ENCODE measurements at places on chromosomes 2 and 18. TPM values are rescaled to one million over a fixed set of nuclear protein-coding genes. Genes with fewer than 3 reads are reported as not detected.

DNA sequence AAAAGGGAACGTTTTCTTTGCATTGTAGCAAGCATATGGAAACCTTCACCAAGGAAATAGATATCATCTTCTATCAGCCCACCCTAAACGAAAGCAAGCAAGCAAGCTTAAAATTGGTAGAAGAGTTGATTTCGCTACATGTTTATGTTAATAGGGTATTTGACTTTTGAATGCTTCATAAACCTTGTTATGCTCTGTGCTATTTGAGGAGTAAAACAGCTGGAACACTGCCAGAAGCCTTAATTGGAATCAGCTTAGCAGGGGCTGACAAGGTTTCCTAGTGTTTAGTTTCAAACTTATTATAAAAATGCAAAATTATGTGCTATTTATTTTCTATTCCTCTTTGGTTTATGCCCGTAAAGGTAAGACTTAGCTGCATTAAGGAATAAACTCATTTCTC is 70.6 kb upstream of the LINC00305 start:
- DNase-seq, result no peak

GRCh38 chr2:100856732-100857131 is 36.8 kb downstream of the NPAS2 start:
- no peak for DNase-seq

- DNase-seq, result no peak
Observed at GRCh38 chr2:154697418-154698252, 860 bp upstream of the KCNJ3 start.

DNA sequence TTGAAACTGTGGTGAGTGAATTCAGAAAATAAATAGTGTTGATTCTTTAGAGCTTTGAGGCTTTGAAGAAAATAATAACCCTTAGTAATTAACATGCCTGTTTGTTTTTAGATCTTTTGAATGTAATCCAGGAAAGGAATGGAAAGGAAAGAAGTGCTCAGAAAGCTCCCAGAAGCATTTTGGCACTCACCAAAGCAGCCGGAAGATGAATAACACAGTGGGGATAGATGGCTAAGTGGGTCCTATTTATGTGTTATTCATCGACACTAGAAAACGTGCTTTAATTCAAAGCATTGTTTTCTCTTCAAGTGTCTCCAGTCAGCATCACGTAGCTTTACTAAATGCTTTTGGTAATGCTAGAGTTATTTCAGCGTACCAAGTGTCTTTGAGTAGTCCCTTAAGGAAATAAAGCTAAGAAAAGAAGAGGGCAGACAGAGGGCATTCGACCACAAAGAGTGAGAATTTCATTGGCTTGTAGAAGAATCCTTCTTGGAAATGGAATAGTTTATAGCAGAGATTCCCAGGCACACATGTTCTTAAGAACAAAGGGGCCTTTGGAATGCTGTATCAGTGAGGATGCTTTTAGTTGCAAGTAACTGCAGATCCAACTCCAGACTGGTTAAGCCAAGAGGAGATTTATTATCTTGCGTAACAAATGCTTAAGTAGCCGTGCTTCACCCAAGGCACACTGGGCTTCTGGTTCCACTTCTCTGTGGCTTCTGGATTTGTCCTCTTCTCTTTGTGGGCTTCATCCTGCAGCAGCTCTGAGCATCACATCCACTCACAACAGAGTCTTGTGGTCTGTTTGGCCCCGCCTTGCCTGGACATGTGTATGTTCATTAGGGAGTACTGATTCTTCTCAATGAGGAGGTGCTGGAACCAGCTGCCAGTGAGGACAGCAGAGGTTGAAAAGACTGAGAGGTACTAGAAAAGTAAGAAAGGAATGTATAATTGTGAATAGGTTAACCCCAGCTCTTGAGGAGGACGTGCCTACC is 63.6 kb upstream of the LTBP1 start:
- DNase-seq, result no peak

DNA sequence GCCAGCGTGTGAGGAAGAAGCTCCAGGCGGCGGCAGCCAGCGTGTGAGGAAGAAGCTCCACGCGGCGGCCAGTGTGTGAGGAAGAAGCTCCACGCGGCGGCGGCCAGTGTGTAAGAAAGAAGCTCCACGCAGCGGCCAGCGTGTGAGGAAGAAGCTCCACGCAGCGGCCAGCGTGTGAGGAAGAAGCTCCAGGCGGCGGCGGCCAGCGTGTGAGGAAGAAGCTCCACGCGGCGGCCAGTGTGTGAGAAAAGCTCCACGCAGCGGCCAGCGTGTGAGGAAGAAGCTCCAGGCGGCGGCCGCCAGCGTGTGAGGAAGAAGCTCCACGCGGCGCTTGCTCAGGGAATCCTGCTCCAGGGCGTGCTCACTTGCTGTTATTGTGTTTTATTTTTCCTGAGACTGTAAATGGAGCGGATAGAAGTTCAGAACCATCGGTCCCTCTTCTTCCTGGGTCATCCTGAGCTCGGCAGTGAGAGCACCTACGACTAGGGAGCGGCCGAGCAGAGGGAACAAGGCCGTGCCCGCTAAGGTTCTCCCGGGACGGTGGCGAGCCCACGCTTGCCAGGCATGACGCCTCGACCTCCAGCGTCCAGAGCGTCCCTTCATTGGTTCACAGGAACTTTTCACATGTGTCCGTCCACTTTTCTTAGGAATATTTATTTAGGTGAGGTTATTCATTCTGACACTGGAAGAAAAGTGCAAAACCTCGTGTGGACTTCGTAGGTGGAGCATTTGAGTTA is 94.2 kb downstream of the TMEM18 start:
- DNase-seq, result no peak

GRCh38 chr2:135685361-135685760 is 56.3 kb upstream of the UBXN4 start:
- no peak for DNase-seq

GRCh38 chr2:28085201-28085600 is 194.7 kb downstream of the BABAM2 start:
- no peak for DNase-seq

DNA sequence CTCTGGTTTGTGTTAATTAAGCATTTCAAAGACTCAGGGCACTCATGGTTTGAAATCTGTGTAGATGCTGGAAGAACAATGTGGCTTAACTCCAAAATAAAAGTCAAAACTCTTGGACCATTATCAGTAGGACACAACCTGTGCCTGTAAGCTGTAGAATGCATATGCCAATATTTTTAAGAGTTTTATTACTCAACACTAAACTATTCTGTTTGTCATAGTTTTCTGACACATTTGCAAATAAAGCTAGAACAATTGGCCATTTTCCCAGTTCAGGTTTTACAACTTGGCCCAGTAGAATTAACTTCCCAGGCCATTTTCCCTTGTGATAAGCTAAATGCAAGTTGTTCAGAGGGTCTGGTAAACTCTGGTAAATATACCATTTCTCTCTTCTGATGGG is 713.1 kb downstream of the CBLN2 start:
- no peak for DNase-seq

DNA sequence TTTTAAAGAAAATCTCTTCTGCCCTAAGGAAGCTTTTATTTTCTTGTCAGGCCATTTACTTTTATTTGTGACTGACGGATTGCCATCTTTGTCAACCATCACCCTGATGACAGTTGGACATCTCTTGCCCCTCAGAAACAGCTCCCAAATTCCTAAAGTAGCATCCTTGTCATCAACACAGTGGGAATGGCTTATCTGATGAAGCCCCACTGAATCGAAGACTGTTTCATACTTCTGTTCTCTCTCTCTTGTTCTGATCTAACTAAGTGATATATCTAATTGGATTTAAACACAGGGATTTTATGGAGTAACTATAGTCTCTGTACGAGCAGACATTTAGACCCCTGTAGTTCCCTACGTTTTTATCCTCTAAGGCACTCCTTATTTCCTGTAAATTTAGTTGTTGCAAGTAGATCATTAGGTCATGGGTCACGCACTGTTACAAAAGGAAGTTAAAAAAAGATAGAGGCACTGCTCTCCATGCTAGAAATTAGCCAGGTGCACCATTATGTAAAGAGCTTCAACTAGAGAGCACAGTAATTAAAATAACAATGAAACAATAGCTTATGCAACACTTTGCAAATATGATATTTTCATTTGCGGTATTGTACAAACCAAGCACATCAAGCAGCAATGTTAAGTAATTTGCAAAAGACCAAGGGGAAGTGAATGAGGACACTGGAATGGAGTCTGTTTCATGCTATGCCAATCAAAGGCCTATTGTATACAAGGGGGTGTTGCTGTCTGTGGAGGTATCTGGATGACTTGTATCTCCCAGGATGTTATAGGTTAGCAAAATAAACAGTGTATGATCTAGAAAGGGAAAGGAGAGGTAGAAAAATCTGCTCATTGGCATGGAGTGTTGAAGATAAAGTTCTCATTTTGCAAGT is 284.7 kb downstream of the LRRTM1 start:
- no peak for DNase-seq

DNA sequence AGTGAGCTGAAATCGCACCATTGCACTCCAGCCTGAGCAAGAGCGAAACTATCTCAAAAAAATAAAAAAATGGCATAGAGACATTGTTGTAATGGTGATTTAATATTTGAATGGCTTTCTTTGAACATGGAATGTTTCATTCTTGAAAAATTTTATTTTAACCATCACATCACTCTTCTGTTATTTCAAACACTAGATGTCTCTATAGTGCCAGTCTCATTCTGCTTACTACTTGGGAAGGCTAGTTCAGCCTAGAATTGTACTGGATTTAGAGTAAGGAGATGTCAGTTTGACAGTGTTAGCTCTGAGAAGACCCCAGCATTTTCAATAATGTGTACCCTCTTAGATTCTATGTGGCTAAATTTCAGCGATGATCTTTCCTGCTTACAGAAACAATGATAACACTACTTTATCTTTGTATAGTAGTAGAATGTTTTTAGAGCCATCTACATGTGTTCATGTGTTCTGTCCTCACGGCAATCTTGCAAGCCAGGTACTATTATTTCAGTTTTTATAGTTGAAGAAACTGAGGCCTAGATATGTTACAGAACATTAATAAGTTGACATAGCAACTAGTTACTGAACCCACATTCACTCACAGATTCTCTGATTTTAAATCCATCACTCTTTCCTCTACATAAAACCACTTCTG is 142.9 kb upstream of the ZSWIM2 start:
- no peak for DNase-seq

DNA sequence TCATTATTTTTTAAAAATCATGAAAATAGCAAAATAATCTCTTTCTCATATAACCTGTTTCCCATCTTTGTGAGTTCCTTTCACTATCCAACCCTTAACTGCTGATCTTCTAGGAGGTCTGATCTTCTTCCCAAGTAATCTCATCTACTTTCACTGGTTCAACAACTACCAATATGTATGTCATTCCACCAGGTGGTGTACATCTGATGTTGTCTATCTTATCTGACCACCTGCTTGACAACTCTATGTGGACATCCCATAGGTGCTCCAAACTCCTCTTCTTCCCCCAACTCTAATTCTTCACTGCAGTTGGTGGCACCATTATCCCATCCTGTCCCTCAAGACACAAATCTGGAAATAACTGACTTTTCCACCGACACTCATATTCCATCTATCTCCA is 62.5 kb downstream of the FAM228A start:
- no peak for DNase-seq

DNA sequence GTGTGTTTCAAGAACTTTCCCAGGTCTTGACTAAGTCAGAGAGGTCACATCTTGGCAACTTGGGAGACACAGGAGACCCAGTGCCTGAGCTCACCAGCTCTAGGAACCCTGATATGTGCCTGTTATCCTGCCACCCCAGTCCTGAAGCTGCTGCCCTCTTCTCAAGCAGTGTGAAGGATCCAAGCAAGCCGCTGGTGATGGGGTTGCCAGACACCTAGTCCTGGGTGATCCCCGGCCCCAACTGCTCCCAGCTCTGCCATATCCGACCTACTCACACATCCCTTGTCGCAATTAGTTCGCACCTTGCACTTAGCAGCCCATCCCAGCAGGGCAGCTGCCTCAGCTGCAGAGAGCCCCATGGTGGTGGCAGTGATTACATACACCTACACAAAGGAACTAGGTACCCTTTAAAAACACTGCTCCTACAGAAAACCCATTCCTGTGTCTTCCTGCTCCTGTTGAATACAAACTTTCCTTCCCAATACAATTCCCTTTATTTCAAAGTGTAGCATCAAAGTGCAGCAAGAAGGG is 247.2 kb upstream of the RAB12 start:
- DNase-seq, result no peak

GRCh38 chr2:58540681-58541080 is 299.6 kb upstream of the FANCL start:
- no peak for DNase-seq

- DNase-seq, result peak; percentile 45
Observed at GRCh38 chr2:69013142-69013839, at the start of gene ANTXR1. Gene ANTXR1 (plus strand): TSS chr2:69013179. CDS start chr2:69013500, 321 bp downstream.

DNA sequence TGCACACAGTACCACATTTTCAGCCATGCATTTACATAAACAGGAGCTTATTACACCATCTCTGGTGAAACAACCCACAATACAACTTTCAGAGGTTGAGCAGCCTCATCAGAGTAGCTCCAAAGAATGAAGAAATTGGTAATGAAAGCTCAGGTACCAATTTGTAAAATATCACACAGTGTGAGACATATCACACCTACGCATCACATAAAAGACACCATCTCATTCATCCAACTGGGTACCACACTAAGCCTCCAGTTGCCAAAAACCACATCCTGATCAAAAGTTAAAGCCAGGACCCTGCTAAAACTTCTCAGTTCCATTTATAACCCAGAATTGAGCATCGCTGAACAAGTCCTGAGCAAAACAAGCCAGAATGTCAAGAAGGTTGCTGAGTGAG is 4.6 kb downstream of the TMEM163 start:
- peak; percentile 10 for DNase-seq

- no peak for DNase-seq
Observed at GRCh38 chr2:234305846-234306245, 191.0 kb downstream of the ARL4C start.

- no peak for DNase-seq
Observed at GRCh38 chr18:9365406-9365805, 30.8 kb downstream of the TWSG1 start.

DNA sequence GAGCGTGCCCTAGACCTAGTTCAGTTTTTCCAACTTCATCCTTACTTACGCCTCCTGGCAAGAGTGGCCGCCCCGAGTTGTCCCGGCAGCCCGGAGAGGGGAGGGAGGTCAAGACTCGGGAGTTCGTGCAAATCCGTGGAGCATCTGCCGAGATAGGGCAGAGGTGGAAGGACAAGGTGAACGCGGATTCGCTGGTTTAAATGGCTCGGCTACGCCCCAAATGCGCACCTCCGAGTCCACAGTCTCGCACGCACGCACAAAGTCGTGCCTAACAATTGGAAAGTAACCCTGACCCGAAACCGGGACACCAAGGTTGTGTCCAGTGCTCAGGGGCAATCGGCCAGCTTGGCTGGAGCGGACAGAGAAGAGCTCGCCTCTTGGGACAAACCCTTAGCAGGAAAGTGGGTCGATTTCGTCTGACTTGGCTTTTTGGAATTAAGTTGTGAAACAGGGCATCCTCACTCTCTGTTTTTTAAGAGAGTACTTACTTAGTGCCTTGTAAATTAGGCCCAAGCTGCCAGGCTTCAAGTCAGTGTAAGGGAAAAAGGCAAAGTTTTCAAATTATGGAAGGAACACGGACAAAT is 726 bp upstream of the SS18 start:
- DNase-seq, result no peak

GRCh38 chr2:23457990-23458682 is 73.2 kb downstream of the KLHL29 start:
- no peak for DNase-seq

- no peak for DNase-seq
Observed at GRCh38 chr2:209145941-209146681, 277.7 kb upstream of the MAP2 start.

- no peak for DNase-seq
Observed at GRCh38 chr2:186842373-186842772, 6.6 kb downstream of the ZSWIM2 start.

The PRSS56 gene
- not detected for total RNA-seq

The AOX1 gene
- total RNA-seq, result 0.82 TPM

The ST8SIA5 gene
- total RNA-seq, result not detected

The UGT1A10 gene
- total RNA-seq, result not detected

The SLC9A4 gene
- 0.11 TPM for total RNA-seq

The FOXD4L1 gene
- not detected for total RNA-seq

The PNO1 gene
- 15.7 TPM for total RNA-seq

The TMEFF2 gene
- total RNA-seq, result not detected

All from activated CD4-positive, alpha-beta T cell treated with anti-CD3 and anti-CD28 coated beads for 36 hours (primary cell).